Fibroblast of upper back skin (primary cell): ENCODE measurements at places on chromosomes 11 and 22.

- no peak for DNase-seq
Observed at GRCh38 chr11:76206327-76207081, at the start of gene WNT11. TSS of gene WNT11 (minus strand) at chr11:76206502. CDS start at chr11:76206407, 95 bp downstream.

DNA sequence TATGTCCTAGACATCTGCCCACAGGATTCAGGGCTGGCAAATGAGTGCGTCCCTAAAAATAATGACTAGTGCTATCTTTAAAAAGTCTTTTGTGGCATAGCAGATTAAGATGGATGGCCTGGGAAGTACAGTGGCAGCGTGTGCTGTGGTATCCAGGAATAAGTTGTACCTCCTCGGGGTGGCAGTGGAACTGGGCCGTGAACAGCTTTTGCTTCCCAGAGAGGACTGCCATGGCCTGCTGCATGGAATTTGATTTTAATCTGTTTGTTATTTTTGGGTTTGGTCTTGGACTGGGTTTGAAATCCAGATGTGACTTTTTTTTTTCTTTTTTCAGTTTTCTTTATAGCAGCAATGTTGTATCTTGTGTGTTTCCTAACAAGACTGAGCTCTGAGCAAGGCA lies 71.3 kb upstream of the PARVG start:
- DNase-seq = no peak

DNA sequence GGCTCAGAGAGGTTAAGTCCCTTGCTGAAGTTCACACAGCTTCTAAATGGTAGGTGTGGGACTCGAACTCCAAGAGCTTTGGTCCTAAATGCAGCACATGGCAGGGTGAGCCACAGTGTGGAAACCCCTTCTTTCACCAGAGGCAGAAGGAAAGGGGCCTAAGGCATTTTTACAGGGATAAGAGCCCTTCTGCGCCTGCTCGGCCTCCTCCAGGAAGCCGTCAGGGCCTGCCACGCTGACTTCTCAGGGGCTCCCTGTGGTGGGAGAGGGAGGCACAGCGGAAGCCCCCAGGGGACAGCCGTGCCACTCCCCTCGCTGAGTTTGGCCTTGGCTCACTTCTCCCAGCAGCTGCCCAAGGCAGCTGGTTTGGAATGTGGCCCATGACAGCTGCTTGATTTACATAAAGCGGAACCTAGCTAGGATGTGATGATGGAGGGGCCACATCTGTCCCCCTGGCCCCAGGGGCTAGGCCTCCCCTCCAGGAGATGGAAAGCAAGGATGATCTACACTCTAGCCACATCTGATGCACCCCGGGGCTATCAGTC lies 35.4 kb downstream of the CD82 start:
- peak; percentile 21 for DNase-seq

DNA sequence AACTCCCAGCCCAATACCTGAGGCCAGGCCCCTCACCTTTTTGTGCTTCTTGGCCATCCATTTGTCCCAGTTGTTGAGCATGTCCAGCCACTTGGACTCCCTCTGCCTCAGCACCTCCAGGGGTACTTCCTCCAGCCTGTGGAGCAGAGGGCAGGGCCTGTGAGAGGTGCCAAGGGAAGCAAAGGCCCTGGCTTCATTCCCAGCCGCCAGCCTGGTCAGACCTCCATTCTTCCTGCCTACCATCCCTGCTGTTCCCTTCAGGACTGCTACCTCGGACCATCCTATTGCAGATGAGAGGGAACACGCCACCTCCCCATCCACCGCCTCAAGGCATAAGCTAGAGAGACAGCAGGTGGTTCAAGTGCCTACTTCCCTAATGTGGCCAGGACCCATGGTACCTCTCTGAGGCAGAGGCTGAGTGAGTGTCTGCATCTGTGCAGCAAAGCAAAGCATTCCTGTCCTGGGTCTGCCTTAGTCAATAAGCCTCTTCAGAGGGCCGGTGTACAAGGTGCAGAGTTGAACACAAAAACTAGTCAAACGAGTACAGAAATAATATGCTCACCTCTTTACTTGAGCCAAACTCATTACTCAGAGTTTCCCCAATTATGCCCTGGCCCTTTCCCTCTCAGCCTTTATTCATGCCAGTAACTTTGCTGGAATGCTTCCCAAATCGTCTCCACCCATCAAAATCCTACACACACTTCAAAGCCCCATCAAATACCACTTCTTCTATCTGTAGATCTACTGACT lies 15.4 kb upstream of the CASTOR1 start:
- no peak for DNase-seq

DNA sequence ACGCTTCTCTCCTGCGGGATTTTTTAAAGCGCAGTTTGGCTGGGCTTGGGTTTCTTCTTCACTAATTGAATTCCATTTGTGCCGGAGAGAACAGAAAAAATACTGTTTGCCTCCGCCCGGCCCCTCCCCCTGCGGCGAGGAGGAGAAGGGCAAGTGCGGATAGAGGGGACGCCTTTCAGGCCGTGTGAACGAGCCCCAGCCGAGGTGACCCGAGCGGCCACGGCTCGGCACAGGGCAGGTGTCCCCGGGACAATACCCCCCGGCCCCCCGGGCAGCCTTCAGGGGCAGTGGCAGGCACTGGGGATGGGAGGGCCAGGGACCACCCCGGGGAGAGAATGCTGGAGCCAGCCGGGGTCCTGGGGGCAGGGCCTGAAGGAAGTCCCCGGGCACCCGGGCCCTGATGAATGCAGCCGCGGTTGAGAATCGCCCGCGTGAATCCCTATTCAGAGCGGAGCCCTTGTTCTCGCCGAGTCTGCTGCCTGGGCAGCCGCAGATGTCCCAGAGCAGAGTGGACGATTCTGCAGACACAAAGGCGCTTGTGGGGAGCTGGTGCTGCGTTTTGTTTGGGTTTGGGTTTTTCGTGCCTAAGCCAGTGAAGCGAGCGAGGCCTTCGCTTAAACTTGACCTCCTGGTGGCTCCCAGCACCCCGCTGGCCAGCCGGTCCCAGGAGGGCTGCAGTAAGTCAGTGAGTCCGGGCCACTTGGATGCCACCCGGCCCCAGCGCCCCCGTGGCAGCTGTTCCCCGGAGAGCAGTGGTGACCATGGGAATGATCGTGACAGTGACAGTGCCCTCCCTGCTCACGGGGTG lies 96.0 kb downstream of the WNT7B start:
- DNase-seq = peak; percentile 7

GRCh38 chr11:126560221-126560620 lies 204.7 kb downstream of the ST3GAL4 start:
- no peak for DNase-seq

- no peak for DNase-seq
Observed at GRCh38 chr22:24592058-24592850, 619 bp downstream of the LRRC75B start.

DNA sequence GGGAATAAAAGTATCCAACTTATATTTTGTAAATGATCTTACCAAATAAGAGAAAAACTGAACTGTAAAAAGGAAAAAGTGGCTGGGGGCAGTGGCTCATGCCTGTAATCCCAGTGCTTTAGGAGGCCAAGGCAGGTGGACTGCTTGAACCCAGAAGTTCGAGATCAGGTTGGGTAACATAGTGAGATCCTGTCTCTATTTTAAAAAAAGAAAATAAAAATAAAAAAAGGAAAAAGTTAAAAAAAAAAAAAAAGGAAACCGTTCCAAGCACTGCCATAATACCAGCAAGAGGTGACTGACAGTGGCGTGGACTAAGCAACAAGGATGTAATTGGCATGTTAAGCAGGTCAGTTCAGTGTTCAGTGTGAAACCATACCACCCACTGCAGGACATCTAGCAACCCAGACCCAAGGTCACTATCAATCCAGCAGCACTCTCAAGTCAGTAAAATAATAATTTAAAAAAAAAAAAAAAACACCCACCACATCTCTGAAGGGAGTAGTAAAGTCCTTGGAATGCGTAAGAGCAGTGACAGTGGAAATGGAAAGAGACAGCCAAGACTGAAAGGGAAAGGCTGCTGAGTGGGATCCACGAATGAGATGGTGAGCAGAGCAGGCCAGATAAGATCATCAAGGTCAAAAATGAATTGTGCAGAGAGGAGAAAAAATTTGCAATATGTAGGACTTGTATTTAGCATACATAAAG lies 43.6 kb downstream of the MAPK1 start:
- DNase-seq = peak; percentile 22
